Foreskin keratinocyte (primary cell): ENCODE measurements at places on chromosomes 2 and 18. TPM values are rescaled to one million over a fixed set of nuclear protein-coding genes. Genes with fewer than 3 reads are reported as not detected.

KLHL14 gene
- not detected in 2 replicates for polyA plus RNA-seq

SCN7A gene
- polyA plus RNA-seq: 0.01 and 0.02 TPM in 2 replicates

- no peak for DNase-seq
These were observed 216.6 kb downstream of the HDAC4 start for GRCh38 chr2:239184179-239184578.

GRCh38 chr2:160252278-160252887 lies 52.3 kb upstream of the ITGB6 start:
- no peak for DNase-seq

- DNase-seq: no peak
These were observed 361.5 kb downstream of the LPIN1 start for GRCh38 chr2:12107939-12108338.
